ENCODE measurements at places on chromosomes 1 and 21. TPM values are rescaled to one million over a fixed set of nuclear protein-coding genes. Genes with fewer than 3 reads are reported as not detected.

The BATF3 gene
- total RNA-seq, result 18.4 TPM

The DONSON gene
- total RNA-seq, result 13.1 TPM

The CDK18 gene
- total RNA-seq, result 1.3 TPM

The GNG5 gene
- 186 TPM for total RNA-seq

The TMEM240 gene
- 0.52 TPM for total RNA-seq

The LCE1B gene
- total RNA-seq, result not detected

The OR2G6 gene
- not detected for total RNA-seq

The ADORA1 gene
- 0.73 TPM for total RNA-seq

Measured in A549 treated with RU486 at 1 μM for 4 hours (cell line).